Activated T-cell treated with anti-CD3 and anti-CD28 coated beads for 1 hour (primary cell): ENCODE measurements at places on chromosomes 1 and 21.
A peak's percentile ranks its signal among the peaks of the same experiment; 100 is the strongest.

- DNase-seq, result no peak
Observed at GRCh38 chr1:152413909-152414308, at the start of gene CRNN. TSS of gene CRNN (minus strand) at chr1:152414263. CDS start at chr1:152412233, 2,030 bp downstream.

- DNase-seq, result no peak
Observed at GRCh38 chr1:47865881-47866535, 131.2 kb downstream of the TRABD2B start.

DNA sequence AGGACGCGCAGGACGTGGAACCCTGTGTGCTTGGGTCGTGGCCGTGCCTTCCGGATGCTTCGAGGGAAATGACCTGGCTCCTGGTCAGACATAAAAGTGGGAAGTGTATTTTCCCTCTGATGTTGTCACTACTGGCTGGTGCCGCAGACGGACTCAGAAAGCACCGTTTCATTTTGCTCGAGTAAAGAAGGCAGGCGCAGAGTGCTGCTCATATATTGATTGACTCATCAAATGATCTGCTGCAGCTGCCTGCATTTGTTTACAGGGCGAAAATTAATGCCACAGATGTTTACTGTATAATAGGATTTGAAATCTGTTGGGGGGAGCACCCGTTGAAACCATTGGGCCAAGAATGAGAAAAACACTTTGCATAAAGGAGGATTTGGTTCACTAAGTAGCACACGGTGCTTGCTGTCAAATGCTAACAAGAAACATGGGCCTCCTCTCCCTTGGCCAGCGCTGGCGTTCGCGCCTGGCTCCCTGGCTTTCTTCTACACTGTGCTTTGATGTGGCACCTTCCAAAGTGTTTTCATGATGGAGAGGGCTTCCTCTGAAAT, 365.5 kb downstream of the CAMTA1 start:
- no peak for DNase-seq

- no peak for DNase-seq
Observed at GRCh38 chr21:14285147-14285761, 69.3 kb downstream of the RBM11 start.

DNA sequence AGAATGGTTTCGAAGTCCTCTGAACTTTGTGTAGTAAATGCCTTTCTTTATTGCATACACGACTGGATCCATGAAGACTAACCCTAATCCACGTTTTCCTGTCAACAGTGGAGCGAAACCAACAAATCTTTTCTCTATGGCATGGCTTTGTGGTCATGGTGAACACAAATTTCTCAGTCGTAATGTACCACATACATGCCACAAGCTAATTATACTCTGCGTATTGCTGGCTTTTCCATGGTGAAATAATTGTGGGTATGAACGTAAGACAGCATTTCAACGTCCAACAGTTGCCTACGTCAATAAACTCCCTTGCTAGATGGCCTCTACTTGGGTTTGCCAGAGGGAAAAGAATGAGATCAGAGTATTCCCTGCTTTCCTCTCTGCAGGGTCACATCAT, 27.5 kb downstream of the INTS7 start:
- no peak for DNase-seq

DNA sequence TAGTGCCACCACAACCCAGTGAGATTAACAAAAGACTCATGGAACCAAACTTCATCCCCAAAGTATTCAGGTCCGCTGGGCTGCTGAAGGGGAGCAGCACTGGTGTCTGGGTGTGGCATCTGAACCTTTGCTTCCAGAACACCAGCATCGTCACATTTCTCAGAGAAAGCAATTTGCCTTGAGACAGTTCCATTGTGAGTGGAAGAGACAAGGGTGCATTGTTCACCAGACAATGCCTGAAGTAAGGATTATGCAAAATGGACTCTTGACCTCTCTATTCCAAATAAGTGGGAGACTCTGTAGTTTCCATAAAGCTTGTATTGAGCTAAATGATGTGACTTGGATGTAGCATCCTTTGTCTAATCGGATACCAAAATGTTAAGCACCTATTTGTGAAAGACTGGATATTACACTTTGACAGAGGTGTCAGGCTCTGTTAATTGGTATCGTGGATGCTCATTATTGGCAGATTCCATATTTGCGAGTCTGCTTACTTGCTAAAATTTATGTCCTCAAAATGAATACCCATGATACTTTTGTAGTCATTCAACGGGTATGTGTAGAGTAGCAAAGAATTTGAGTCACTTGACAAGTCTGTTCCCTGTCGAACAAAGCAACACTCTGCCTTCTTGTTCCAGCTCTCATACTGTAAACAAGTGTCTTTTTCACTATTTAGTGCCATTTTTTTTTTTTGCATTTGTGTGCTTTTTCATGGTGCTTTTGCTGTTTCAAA, 75.6 kb downstream of the MRPS6 start:
- DNase-seq, result no peak

GRCh38 chr1:148290881-148291280, 138.8 kb upstream of the NBPF11 start:
- no peak for DNase-seq

DNA sequence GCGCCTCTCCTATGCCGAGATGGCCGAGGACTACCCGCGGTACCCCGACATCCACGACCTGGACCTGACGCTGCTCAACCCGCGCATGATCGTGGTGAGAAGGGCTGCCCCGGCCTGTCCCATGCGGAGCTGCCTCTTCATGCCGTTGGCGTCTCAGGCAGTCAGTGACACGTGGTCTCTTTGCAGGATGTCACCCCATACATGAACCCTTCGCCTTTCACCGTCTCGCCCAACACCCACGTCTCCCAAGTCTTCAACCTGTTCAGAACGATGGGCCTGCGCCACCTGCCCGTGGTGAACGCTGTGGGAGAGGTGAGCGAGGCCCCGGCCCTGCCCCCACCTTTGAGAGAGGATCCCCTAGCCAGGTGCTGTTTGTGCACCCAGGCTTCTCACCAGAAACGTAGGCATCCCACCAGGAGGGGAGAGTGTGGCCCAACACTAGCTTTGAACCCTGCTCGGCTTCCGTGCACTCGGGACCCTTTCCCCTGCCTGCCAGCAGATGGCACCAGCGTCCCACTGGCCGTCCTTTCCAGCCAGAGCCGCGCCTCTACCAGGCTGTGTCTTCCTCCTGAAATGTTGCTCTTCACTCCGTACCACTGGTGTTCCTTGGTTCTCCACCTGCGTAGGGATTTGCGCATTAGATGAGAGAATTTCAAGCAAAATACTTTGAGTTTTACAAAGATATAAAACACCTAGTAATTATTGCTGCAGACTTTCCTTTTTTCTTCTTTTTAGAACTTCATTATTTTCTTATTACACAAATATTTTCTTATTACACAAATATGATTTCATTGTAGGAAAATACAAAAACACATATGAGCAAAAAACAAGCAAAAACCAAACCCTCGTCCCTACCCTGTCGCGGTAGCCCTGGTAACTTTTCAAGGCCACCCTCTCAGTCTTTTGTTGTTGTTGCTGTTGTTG, 9.0 kb downstream of the NPPA start:
- peak; percentile 65 for DNase-seq

GRCh38 chr1:4668743-4669700, 14.6 kb downstream of the AJAP1 start:
- DNase-seq, result no peak

- DNase-seq, result no peak
Observed at GRCh38 chr1:198681252-198681651, 42.4 kb downstream of the PTPRC start.

DNA sequence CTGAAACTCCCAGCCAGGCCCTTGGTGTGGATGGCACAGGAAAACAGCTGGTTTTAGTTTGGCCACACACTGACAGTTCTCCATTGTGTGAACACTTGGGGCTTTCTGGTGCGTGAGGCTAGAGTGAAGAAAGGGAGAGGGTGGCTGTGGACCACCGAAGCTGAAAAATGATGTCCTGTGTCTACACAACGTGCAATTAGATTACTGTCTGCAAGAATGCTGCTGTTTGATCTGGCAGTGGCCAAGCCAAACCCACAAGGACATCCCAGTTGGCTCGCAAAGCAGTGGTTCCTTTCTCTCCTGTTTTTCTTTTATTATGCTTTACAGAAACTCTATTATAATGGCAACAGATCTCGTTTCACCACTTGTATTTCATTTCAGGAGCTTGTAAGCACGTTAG, 58.9 kb downstream of the ERG start:
- no peak for DNase-seq

DNA sequence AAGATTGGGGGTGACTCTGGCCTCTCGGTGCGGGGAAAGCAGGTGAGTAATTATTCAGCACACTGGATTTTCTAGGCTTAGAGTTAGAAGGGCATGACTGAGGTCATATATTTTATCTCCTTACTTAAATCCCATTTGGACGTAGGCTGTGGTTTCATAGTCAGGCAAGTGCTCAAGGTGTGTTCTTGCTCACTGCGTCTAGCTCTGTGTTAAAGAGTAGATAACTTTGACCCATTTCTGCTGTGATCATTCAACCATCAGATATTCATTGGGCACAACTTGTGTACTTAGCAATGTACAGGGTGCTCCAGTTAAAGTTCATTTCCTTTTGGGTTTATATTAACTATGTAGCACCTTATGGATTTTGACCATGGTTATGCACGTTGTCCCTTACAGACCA, 14.6 kb downstream of the PFKFB2 start:
- no peak for DNase-seq

- DNase-seq, result no peak
Observed at GRCh38 chr1:228198977-228199590, 8.8 kb upstream of the OBSCN start.

DNA sequence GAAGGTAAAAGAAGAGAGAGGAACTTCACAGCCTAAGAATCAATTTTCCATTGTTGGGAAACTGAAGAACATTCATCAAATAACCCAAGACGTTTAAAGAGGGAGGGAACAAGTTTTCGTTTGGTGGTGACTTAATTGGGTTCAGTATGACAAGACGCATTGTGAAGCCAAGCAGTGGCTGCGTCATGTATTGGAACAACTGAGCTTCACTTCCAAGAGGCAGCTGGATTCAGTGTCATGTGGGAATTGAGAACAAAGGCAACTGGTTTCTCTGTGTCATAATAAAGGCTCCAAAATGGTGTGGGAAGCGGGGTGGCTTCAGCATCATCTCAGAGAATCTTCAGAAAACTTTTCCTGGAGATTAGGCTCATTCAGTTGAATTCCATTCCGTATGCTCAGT, 29.8 kb upstream of the RC3H1 start:
- no peak for DNase-seq

- no peak for DNase-seq
Observed at GRCh38 chr1:42753070-42753469, 13.0 kb upstream of the CLDN19 start.

- DNase-seq, result no peak
Observed at GRCh38 chr1:66182551-66183178, 351.3 kb upstream of the SGIP1 start.

DNA sequence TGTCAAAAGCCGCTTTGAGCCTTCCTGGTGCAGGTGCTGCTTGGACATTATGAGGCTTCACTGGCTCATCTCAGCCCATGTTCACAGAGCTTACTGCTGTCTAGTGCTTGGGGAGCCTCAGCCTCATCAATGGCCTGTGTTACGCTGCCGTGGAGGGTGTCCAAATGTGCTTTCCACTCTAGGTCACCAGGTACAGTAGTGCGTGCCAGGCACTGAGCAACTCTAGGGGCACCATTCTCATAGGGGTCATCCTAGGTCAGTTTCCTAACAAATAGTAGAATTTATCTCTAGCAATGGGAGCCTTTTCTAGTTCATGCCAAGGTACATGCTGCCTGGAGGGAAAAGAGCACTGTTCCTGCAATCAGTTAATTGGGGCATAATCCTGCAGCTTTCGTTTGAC, 193.8 kb downstream of the DYRK1A start:
- no peak for DNase-seq

DNA sequence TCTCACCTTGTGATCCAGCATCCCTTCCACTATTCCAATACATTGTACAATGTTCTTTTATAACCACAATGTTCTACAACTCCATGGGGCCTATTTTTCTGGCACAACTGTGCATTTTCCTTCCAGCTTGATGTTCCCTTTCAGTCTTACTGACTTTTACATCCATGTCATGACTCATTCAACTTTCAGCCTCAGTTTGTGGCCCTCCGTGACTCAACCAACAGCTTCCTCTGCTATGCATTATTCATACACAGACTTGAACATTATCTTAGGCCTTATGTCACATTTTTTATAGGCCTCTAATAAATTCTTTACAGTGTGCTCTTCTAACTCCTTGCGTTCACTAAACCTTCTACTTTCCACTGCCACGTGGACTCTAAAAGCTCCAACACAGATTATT, 119.4 kb upstream of the PRMT6 start:
- no peak for DNase-seq

- DNase-seq, result no peak
Observed at GRCh38 chr1:236302941-236303340, 21.2 kb upstream of the ERO1B start.

DNA sequence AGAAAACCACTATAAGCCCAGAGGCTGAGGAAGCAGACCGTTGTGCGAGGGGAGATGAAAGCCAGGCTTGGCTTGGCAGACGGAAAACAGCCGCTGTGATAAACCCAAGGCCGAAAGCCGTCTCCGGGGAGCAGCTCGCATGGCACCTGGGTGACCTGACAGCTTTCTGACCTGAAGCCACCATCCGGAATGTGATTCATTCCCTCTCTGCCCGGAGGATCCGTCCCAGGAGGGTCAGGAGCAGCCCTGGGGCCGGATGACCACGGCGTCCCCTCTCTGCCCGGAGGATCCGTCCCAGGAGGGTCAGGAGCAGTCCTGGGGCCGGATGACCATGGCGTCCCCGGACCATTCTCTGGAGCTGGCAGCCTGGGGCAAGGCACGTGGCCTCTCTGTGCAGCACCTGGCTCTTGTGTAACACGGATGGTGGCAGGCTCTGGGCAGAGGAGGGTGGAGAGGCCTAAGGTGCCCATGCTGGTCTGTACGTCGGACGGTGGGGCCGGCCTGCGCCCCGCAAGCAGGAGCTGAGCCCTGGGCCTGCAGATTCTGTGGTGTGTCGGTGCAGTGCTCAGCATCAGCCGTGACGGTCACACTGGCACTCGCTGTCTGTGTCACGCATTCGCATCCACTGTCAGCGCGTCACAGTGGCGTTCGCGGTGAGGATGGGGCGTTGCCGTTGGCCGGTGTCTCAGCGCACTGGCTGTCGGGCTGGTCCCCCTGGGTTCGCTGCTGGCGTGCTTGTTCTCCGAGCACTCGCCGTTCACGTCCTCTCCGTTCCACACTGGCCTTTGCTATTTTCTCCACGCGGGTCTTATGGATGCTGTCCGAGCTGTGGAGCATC, 50.3 kb downstream of the SLX9 start:
- DNase-seq, result no peak

DNA sequence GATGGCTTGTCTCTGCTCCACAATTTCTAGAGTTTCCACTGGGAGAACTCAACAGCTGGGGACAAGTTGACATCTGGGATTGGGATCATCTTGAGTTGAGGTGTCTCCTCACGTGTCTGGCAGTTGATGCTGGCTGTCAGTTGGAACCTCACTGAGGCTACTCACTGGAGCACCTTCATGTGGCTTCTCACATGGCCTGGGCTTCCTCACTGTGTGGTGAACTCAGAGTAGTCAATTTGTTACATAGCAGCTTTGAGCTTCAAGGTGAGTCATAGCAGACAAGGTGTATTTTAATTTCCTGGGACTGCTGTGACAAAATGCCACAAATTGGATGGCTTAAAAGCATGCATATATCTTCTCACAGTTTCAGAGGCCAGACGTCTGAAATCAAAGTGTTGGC, 44.0 kb downstream of the NTNG1 start:
- DNase-seq, result no peak
